ENCODE measurements at places on chromosomes 1 and 21.
A peak's percentile ranks its signal among the peaks of the same experiment; 100 is the strongest.

DNA sequence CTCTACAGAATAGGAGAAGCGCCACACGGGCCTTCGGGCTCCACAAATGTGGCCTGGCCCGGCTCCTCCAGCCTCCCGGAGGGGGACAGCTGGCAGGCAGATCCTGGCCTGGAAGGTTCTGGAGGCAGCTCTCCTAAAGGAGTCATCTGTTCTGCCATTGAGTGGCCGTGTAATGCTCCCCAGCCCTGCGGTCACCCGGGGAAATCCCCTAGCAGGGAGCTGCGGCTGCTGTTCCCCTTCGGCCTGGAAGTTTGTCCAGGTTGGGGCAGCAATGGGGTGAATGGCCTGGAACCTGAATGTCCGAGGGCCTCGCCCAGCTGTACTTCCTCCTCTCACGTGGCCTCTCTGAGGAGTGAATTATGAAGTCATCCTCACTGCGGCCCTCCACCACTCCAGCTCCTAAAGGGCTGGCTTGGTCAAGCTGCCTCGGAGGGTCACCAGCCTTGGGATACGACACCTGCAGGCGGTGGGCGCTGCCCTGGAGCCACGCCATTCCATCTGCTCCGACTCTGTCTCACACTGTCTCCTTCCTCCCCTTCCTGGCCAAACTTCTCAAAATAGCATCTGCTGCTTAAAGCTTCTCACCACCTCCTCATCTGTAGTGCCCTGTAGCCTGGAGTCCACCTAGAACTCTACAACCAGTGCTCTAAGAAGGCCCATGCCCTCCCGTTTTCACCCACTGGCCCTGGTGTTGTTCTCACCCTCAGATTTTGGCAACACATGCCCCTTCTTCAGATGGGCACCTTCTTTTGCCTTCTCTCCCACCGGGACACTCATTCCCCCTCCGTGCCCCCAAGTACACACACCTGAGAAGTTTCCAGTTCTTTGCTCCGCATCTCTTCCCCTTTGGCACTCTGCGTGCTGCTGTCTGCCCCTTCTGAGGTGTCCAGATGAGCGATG is 54.4 kb upstream of the TMPRSS2 start:
- DNase-seq: no peak

DNA sequence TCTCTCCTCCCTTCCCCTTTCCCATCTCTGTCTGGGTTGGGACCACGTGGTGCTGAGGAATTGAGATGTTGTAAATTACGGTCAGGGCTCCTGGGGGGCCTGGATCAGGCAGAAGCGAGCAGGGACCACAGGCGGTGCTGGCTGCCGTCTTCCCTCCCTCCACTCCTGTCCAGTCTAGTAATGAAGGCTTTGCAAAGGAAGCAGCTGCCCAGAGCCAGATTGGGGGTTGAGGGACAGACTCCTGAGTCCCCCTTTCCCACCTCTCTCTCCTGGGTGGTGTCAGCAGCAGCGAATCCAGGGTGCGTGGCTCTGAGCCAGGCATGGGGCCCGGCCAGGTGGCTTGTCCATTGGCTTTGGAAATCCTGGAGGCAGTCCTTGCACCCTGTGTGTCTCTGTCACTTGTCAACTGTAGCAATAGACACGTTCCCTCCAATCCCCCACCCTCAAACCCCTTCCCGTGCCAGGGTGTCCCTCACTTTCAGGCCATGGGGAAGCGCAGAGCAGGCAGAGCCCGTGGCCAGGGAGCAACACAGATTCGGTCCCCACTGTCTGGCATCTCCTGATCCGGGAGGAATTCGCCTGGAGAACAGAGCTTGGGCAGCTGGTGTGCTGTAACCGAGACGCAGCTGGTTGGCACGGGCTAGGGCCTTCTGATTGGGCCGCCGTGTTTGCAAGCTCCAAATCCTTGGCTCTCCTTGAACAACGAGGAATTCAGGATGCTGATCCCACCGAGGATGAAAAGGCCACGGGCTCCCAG is 64.8 kb upstream of the WNT4 start:
- no peak for DNase-seq

- DNase-seq: no peak
Measured at GRCh38 chr1:10947181-10947580, 65.3 kb upstream of the TARDBP start.

GRCh38 chr21:33202464-33203363 is 27.0 kb upstream of the IFNAR2 start:
- DNase-seq: no peak

DNA sequence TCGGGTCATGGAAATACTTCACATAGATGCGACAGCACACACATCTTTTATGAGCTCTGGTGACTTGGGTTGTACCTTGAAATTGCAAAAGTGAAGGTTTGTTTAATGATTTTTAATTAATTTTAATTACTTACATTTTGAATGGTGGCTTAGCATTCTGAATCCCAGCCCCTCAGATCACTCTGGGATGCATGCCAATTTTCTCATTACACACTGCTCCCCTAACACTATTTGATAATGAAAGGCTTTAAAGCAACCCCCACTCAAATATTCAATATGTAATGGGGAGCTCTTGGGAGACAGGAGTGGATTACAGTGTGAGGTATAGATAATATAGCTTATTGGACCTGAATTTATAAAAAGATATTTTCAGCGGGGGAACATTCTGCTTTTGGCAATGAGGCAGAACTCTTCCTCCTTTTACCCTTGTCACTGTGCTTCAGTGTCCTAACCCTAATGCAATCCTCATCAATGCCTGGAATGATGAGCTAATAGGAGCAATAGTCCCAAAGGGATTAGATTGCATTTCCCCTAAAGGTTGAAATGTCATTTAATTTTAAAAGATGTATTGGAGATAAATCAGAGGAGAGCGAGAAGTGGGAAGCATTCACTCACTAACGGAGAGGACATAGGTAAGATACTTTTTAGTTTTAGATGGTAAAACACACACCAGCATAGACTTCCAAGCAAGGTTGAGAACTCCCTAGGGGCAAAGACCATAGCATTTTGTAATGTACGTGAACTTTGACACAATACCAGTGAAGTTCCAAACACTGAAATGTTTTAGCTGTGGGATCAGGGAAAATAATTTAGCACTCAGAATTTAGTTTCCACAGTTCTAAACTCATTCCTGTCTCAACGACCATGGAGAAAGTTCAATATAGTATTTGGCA is 384.1 kb upstream of the PLXNA2 start:
- DNase-seq: no peak

- no peak for DNase-seq
Measured at GRCh38 chr1:159089184-159089791, 12.7 kb upstream of the AIM2 start.

GRCh38 chr1:150164779-150165178 is 15.1 kb downstream of the PLEKHO1 start:
- DNase-seq: no peak

DNA sequence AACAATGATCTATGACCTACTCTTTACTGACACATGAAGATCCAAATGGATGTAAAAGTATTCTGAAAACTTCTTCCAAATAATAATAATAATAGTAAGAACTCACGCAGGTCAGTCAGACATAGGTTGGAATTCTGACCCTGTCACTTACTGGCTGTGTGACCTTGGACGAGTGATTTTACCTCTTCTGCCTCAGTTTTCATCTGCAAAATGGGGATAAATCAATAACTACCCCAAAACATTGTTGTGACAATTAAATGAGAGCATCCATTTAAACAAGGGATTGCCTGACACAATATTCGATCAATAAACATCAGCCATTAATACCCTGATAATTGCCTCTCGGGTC is 556 bp downstream of the MECR start:
- no peak for DNase-seq

- DNase-seq: no peak
Measured at GRCh38 chr1:53506355-53507050, 47.3 kb downstream of the DMRTB1 start.

GRCh38 chr1:183824291-183824690 is 19.4 kb downstream of the RGL1 start:
- no peak for DNase-seq

GRCh38 chr1:36206323-36206858 is 17.9 kb upstream of the THRAP3 start:
- DNase-seq: no peak

DNA sequence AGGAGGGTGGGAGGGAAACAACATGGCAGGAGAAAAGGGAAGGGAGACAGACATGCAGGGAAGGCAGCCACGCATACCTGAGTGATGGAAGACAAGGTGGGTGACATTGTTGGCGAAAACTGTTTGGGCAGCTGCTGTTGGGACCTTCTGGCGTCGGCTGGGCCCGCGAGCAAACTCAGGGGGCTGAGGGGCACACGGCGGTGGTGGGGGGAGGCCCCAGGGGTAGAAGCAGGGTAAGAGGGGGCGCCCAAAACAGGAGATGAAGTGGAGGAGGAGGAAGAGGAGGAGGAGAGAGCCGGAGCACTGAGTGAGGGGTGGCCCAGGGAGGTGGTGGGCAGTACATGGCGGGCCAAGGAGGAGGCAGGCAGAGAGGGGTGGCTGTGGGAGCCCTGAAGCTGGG is 4.7 kb upstream of the DENND4B start:
- no peak for DNase-seq

GRCh38 chr1:32949519-32949918 is 15.1 kb downstream of the RNF19B start:
- no peak for DNase-seq

DNA sequence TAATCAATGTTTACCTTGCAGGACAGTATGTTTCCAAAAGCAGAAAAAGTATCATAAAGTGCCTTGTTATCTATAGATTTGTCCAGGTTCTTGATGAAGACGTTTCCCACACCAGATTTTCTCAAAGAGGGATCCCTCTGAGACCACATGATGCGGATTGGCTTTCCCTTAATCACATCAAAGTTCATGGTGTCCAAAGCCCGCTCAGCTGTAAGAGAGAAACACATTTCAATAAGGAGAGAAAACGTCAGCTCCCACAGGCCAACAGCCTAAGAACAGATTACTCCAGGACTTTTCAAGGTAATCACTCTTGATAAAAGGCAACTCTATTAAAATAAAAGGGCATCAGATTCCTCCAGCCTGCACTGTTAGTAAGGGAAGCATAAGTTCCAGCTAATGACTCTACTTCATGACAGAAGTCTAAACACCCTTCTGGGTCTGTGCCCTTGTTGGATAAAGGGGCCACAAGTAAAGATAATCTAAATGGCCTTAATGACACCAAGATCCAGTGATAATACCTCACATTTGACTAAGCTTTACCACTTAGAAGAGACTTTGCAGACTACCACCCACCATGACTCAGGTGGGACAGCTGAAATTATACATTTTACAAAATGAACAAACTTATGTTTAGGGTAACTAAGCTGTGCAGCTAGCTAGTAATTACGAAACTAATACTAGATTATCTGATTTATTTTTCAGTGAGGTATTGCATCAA is 4.1 kb downstream of the PABPC4 start:
- no peak for DNase-seq

DNA sequence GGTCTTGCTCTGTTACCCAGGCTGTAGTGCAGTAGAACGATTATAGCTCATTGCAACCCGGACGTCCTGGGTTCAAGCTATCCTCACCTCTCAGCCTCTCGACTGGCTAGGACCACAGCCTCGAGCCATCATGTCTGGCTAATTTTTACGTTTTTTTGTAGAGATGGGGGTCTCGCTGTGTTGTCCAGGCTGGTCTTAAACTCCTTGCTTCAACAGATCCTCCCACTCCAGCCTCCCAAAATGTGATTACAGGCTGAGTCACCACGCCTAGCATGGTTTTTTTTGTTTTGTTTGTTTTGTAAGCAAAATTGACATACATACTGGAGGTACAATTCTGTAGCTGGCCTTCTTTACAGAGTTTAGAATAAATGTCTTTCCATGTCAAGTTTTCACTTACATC is 994 bp upstream of the LAMTOR5 start:
- no peak for DNase-seq

GRCh38 chr1:48039088-48040054 is 42.2 kb upstream of the TRABD2B start:
- no peak for DNase-seq

- peak; percentile 63 for DNase-seq
Measured at GRCh38 chr1:225426395-225427234, 1.2 kb downstream of the LBR start.

DNA sequence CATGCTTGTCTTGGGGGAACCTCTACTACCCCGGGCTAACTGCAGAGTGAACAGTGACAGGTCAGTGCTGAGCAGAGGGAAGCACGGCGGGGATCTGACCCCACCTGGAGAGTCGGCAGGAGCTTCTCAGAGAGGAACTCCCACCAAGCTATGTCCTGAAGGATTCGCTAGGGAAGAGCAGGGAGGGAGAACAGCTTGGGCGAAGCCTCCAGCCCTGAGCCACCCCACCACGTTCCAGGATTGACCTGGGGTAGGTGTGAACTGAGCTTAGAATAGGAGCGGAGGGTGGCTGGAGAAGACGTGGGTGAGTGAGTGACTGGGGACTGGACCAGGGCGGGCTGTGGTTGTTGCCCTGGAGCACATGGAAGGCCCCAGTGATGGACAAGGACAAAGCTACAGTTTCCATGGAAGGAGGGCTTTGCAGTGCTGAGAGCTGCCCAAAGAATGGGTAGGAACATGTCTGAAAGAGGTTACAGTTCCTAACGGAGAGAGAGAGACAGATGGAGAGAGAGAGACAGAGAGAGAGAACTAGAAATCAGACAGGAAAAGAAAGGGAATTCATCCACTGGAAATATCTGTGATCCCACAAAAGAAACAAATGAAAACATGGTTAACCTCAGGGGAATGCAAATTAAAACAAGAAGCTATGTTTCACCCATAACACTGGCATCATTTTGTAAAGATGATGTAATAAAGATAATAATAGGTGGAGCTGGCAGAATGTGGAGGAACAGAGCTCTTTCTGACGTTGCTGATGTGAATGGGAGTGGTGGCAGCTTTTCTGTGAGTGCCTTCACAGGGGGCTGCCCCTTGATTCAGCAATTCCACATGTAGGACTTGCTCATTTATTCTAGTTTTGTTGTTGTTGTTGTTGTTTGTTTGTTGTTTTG is 17.2 kb downstream of the BSND start:
- no peak for DNase-seq

DNA sequence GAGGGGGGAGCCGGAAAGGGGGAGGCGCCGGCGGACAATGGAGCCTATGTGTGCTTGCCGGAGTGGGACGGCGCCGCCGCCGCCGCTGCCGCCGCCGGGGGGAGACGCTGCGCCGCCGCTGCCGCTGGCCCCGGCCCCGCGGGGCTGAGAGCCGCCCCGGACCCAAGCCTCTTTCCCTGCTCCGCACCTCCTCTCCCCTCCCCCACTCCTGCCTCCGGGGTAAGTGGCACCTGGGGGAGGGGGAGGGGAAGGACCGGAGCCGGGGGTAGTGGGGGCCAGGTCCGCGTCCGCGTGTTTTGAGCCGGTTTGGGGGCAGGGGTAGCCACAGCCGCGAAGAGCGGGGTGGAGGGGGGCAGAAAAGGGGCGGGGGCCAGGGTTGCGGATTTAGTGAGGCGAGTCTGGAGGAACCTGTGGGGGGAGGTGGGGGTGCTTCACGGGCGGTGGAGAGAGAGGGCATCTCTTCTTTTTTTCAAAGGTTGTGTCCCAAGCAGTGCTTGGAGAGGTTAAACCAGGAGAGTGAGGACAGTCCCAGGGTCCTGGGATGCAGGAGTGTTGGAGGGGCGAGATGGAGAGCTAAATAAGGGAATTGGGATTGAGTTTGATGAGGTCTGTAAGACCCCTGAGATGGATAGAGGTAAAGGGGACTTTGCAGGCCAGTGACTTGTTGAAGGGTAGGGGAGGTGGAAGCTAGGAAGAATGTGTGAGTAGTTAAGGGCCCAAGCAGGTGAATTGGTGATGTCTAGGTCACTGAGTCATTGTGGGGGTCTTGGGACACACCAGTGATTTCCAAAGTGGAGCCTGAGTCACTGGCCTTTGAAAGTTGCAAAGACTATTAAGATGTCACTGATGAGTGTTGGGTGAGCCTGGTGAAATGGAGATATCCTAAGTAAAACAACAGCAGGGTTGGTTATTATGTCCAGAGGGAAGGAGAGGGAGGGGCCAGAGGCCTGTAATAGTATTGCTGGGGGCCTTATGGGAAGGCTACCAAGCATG is 59.1 kb downstream of the BCL9 start:
- DNase-seq: no peak

Data from activated T-cell treated with anti-CD3 and anti-CD28 coated beads, Interleukin-2, amount 50 U/mL, for 24 hours (primary cell).